ENCODE measurements at places on chromosomes 6 and 20.

DNA sequence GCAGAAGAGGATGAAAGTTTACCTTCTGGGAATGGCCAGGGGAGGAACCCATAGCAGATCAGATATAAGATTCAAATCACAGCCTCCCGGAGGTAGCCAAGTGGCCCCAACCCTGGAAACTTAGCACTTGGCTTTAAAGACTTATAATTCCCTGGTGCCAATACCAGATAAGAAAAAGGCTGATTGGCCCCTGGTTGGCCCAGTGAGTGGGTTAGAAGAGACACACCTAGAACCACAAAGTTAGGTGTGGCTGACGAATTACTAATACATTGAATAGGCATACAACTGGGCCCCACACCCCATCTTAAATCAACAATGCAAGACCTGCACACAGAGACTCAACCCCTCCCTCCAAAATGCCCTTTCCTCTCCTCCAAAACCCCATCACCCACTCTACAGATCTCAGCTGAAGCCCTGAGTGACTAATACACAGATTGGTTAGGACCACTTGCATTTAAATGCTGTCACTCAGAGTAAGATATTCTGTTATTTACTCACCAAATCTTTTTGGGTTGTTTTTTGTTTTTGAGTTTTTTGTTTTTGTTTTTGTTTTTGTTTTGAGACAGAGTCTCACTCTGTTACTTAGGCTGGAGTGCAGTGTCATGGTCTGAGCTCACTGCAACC lies 315.4 kb upstream of the JARID2 start:
- H3K27ac ChIP-seq = peak overlapping the region; percentile 7
- H3K27me3 ChIP-seq = no peaks in the 10 kb centered on the region
- ATAC-seq = peak; percentile 34

- H3K27ac ChIP-seq = no peak overlapping the region
- ATAC-seq = no peak
- H3K36me3 ChIP-seq = peaks cover 93% of the 10 kb centered on the region
- no peak overlapping the region for H3K4me3 ChIP-seq
Measured at GRCh38 chr6:79004239-79004638, 73.8 kb downstream of the PHIP start.

DNA sequence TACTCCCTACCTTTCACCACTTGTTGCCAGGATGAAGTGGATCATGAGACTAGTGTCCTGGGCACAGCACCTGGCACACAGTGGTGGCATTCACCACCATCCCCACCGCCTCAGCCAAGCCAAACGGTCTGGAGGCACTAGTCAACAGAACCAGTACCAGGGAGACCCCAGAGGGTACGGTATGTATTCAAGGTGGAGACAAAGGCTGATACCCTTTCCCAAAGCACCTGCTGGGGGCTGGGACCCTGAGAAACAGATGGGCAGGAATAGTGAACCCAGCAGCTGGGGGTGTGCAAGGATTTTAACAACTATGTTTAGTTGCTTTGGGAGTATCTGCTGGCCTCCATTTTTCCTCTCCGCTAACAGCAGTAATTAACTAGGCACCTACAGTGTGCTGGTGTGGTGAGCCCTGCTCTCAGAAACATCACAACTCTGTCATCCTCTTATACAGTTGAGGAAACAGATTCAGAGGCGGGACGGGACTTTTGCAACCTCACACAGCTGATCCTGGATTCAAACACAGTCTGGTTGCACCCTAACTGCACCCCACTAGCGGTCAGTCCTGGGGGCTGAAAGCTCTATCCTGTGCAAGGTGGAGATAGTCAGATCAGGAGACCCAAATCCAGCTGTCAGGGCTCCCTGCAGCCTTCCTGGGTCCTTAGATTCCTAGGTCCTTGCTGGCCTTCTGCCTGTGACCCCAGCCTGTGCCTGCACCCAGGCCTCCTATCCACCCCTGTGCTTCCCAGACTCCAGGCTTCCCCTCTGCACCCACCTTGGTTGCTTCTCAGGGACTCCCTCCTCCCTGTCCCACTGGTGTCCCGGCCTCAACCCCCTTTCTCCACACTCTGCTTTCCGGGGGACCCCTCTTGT lies 1.2 kb downstream of the SNTA1 start:
- H3K27me3 ChIP-seq = no peaks in the 10 kb centered on the region
- H3K4me3 ChIP-seq = peak overlapping the region; percentile 92
- ATAC-seq = no peak
- peaks cover 12% of the 10 kb centered on the region for H3K4me1 ChIP-seq

DNA sequence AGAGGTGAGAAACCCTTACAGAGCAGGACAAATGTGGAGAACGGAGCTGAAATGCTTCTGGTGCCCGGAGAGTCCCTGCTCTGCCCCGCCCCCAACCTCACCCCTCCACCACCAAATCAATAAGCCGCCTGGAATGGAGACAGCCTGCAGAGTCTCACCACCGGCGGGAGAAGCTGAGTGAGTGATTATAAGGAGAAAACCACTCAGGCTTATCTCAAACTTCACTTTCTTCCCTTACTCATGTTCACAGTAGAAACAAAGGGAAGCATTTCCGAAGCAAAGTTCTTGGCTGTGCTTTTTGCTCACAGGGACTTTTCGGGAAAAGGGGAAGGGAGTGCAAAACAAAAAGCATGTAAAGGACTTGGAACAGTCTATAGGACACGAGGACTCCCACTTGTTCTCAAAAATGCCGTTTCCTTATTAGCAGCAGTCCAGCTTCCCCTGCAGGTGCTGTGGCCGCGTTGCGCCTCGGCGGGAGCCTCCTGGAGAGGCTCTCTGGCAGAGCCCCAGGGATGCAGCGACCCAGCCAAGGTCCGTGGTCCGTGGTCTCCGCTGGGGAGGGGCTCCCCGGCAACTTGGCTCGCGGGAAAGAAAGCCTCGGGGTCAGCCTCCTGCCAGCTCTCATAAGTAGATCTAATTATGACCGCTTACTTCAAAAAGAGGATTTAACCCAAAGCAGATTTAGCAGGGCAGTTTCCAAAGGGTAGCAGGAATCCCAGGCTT lies 64.8 kb upstream of the TMEM30A start:
- no peak overlapping the region for H3K4me3 ChIP-seq
- peaks cover 22% of the 10 kb centered on the region for H3K27me3 ChIP-seq
- H3K27ac ChIP-seq = no peak overlapping the region

DNA sequence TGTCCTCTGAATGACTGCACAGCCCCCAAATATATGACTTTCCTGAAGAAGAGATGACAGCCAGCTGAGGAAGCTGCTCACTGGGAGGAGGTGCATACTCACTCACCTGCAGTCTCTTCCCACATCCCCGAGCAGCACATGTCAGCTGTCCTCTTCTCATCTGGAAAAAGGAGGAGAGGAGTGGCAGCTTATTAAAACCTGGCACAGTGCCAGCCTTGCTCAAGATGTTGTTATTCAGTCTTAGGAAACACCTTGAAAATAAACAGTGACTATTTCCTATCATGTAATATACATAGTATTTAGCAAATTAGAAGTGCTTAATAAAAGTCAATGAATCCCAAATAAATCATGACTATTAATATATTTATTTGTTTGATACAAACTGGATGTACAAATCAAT lies 232.9 kb downstream of the EPM2A start:
- no peak for ATAC-seq
- H3K27me3 ChIP-seq = peaks cover 10% of the 10 kb centered on the region
- no peaks in the 10 kb centered on the region for H3K4me1 ChIP-seq
- H3K4me3 ChIP-seq = no peak overlapping the region

GRCh38 chr6:74577619-74578018 lies 628.2 kb downstream of the COL12A1 start:
- no peak overlapping the region for H3K27ac ChIP-seq
- H3K27me3 ChIP-seq = no peaks in the 10 kb centered on the region
- ATAC-seq = no peak
- H3K36me3 ChIP-seq = no peaks in the 10 kb centered on the region

DNA sequence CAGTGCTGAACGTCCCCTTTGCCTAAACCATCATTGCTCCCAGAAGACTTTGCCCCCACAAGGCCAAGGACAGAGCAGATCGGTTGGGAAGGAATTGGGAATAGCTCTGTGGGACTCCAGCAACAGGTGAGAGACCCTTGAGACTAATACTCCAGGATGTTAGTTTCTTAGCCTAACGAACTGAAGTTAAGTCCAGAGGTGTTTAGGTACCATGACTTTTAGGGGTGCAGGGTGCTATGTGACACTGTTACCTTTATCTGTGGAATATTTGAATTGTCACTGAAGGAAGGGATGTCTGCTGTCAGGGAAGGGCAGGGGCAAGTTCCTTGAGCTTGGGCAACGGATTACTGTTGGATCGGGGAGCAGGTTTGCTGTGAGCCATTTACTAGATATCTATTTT lies 1.9 kb downstream of the BLCAP start:
- peaks cover 6% of the 10 kb centered on the region for H3K36me3 ChIP-seq
- ATAC-seq = no peak
- H3K4me3 ChIP-seq = peak overlapping the region; percentile 80
- peaks cover 33% of the 10 kb centered on the region for H3K4me1 ChIP-seq

- H3K27ac ChIP-seq = peak overlapping the region; percentile 57
- H3K36me3 ChIP-seq = no peaks in the 10 kb centered on the region
- peaks cover 8% of the 10 kb centered on the region for H3K4me1 ChIP-seq
- peak; percentile 98 for ATAC-seq
Measured at GRCh38 chr6:7261032-7261841, 51.8 kb downstream of the SSR1 start.

- no peak overlapping the region for H3K27ac ChIP-seq
- H3K27me3 ChIP-seq = peaks cover 13% of the 10 kb centered on the region
- H3K4me3 ChIP-seq = no peak overlapping the region
- no peak for ATAC-seq
Measured at GRCh38 chr6:33994472-33995308, 151.2 kb downstream of the GRM4 start.

DNA sequence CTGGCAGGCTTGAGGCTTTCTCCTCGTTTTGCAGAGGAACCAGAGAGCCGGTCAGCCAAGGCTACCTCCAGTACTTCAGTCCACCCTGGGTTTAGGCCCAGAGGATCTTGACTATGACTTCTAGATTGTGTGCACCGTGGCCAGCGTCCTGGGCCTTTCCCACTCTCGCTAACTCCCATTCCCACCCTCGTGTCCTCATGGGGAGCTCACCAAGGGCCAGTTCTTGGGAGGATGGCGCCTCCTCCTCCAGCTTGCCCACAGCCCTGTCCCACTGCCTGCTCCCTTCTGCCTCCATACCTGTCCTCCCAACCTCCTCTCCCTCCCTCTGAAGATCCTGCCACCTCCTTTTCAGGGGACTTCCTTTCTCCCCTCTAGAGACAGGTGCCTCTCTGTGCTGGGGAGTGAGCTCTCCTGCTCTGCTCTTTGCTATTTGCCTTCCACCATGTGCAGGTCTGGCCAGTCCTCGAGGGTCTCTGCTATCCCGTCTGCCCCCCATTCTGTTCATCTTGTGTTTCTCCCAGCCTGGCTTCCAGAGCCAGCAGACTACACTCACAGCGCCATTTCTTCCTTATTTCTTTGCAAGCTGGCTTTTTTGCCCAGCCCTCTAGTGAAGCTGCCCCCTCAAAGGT lies 4.4 kb upstream of the SYNJ2 start:
- no peak for ATAC-seq
- H3K27ac ChIP-seq = peak overlapping the region; percentile 16
- no peak overlapping the region for H3K4me3 ChIP-seq

DNA sequence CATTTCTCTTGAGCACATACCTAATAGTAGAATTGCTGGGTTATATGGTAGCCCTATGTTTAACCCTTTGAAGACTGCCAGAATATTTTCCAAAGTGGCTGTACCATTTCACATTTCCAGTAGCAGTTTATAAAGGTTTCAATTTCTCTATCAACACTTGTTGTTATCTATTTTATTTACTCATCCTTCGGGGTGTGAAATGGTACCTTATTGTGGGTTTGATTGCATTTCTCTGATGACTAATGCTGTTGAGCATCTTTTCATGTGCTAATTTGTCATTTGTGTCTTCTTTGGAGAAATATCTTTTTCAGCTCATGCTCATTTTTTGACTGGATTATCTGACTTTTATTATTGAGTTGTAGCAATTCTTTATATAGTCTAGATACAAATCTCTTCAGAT lies 5.4 kb downstream of the ENPP4 start:
- no peaks in the 10 kb centered on the region for H3K36me3 ChIP-seq
- peak; percentile 46 for ATAC-seq
- no peak overlapping the region for H3K27ac ChIP-seq
- no peak overlapping the region for H3K4me3 ChIP-seq
- peaks cover 20% of the 10 kb centered on the region for H3K4me1 ChIP-seq
- no peaks in the 10 kb centered on the region for H3K27me3 ChIP-seq

DNA sequence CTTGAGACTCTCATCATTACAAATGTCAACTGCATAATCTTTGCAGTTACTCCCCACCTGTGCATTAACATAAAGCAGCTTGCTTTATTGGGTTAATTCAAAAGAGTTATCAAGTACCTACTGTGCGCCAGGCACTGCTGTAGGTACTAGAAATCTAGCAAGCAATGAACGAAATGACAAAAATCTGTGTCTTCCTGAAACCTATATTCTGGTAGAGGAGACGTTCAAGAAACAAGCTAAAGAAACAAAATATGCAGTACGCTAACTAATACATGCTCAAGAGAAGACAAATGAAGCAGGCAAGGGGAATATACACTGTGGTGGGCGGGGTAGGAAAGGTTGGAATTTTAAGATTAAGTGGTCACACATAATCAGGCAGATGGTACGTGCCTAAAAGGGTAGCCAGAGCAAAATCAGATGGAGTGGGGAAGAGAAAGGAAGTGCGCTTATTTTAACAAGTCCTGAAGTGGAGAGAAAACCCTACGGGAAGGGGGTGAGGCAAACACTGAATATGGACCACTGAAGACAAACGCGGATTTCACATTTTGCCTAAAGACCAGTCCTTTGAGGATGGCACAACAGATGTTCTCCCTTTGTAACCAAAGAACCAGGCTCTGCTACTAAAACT lies 1.2 kb downstream of the ELOVL2 start:
- H3K27ac ChIP-seq = no peak overlapping the region
- peak overlapping the region; percentile 53 for H3K4me3 ChIP-seq
- H3K27me3 ChIP-seq = peaks cover 45% of the 10 kb centered on the region
- peaks cover 9% of the 10 kb centered on the region for H3K4me1 ChIP-seq
- peaks cover 5% of the 10 kb centered on the region for H3K36me3 ChIP-seq

DNA sequence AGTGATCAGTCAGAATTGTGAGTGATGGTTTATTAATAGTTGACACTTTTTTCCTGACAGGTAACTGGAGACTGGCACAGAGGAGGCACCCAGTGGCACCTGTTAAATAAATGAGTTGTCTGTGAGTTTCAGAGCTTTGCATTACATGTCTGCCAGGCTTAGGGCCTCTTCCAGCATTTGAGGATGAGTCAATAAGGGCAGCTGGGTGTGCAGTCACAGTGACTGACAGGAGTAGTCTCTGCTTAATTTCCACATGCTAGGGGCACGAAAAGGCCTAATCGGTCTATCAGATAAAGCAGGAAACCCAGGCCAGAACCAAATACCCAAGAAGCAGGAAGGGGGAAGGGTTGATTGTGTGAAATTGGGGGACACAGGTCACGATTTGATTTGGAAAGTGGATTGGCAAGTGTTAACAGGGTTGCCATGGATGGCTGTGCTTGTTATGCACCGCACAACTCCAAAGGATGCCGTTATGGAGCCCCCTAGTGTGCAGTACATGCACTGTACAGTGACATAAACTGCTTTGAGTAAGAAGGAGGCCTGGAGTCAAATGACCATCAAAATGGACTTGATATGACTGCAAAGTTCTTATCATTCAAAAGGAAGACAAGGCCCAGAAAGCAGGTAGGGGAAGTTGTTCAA lies 111.9 kb upstream of the GGTLC1 start:
- peaks cover 9% of the 10 kb centered on the region for H3K27me3 ChIP-seq
- ATAC-seq = peak; percentile 89
- H3K4me1 ChIP-seq = no peaks in the 10 kb centered on the region
- no peak overlapping the region for H3K27ac ChIP-seq

Measured in activated T-helper 17 cell treated with anti-CD3 and anti-CD28 coated beads, Interleukin-2, amount 50 U/mL, for 72 hours (primary cell).